Forelimb muscle (tissue), 1 donor: ENCODE measurements at places on chromosomes 16 and 17.

DNA sequence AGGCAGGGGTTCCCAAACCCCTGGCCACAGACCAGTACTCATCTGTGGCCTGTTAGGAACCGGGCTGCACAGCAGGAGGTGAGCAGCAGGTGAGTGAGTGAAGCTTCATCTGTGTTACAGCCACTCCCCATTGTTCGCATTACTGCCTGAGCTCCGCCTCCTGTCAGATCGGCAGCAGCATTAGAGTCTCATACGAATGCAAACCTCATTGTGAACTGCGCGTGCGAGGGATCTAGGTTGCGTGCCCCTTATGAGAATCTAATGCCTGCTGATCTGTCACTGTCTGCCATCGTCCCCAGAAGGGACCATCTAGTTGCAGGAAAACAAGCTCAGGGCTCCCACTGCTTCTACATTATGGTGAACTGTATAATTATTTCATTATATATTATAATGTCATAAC is 25.1 kb upstream of the RMI2 start:
- no peak for DNase-seq

- no peak for DNase-seq
Measured at GRCh38 chr17:7314719-7315569, at the start of gene GPS2. GPS2 (minus strand) TSS chr17:7315360; CDS start chr17:7315052, 308 bp downstream.

DNA sequence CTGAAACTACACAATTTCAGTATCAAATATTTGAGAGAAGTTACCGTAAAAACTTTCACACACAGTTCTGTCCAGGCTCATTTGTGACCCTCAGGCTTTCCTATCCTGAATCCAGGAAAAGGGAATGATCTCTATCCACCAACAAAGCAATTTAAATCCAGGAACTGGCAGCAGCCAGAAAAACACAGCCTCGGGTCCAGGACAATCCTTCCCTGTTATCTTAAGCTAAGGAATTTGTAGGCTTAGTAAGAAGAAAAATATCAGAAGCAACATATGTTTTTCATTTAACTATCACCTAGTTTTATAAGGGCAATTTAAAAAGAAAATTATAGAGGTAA is 47.1 kb downstream of the TEX2 start:
- DNase-seq: no peak

GRCh38 chr16:79587296-79587695 is 13.2 kb downstream of the MAF start:
- DNase-seq: no peak

- DNase-seq: no peak
Measured at GRCh38 chr17:56808503-56808902, 25.2 kb downstream of the C17orf67 start.

- DNase-seq: no peak
Measured at GRCh38 chr17:56608944-56609343, 15.4 kb downstream of the NOG start.

DNA sequence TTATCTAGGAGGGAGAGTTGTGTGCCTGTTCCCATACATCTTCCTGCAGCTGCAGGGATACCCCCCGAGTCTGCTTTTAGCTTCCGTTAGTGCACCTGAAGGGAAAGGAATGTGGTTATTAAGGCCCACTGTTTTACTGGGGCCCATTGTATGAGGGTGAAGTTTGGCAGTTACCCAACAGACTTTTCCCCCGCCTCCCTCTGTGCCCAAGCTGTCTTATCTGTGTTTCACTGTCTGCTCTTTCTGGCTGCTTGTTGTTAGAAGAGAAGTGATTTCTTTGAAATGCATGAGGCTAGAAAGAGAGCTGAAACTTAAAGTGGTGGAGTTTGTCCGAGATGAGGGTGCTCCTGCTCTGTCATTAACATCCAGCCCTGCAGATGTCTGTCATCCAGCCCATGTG is 7.4 kb upstream of the OR1A2 start:
- no peak for DNase-seq

DNA sequence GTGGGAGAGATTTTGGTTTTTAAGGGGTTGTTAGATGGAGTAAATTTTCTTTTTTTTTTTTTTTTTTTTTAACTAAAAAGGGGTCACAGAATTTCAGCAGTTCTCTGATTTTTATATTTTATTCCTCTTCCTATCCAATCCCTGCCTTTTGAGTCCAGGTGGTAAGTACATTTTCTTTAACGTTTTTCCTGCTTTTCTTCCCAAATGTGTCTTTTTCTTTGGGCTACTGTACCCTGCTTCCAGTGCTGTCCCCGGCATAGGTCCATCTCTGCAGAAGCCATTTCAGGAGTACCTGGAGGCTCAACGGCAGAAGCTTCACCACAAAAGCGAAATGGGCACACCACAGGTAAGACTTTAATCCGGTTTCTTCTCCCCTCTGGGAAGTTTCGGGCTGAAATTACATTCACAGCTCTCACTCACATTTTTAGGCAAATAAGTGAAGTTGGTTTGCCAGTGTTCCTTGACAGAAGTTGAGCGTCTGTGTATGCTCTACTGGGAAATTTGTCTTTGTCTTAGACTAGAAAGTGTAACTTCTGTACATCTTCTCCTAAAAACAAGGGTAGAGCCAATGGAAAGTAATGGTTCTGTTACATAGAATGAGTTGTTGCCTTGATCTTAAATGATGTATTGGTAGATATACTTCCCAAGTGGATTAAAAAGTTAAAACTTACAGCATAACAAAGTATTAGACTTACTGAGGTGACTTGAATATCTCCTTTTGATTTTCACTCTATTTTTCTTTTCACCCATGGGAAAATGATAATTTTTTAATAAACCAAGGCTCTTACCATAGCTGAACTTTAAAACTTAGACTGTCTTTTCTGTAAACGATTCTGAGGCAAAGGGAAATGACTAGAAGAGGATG is 54.5 kb downstream of the TUBD1 start:
- no peak for DNase-seq

DNA sequence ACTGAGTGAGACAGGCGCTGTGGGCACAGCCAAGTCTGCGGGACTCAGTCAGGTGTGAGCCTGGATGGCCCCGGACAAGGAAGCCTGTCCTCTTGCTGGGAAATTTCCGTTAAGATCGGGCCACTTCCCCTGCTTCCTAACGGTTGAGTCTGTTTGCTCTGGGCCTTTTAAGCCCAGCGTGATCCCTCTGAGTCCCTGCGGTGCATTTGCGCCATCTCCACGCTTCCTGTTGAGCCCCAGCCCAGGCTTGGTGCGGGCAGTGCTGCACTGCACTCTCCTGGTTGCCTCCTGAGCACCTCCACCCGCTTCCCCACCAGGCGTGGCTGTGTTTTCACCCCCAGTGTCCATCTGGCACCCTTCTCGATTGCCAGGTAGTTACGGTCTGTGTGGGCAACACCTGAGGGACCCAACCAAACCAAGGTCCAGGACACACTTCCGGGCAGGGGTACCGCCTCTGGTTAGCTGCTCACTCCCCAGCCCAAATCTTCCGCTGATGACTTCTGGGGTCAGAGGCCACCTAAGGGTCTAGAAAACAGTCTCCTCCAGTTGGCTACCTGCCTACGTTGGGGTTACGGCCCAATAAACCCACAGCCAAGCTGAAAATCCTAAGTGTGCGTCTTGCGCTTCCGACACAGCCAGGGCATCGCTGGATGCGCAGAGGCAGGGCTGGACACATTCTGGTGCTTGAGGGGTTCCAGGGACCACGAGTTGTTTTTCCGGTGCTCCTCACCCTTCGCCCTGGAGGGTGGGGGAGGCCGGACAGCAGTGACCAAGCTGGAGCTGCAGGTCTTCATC is 1.4 kb upstream of the SLC25A10 start:
- DNase-seq: no peak

- no peak for DNase-seq
Measured at GRCh38 chr17:45016823-45017222, 34.6 kb downstream of the DCAKD start.

DNA sequence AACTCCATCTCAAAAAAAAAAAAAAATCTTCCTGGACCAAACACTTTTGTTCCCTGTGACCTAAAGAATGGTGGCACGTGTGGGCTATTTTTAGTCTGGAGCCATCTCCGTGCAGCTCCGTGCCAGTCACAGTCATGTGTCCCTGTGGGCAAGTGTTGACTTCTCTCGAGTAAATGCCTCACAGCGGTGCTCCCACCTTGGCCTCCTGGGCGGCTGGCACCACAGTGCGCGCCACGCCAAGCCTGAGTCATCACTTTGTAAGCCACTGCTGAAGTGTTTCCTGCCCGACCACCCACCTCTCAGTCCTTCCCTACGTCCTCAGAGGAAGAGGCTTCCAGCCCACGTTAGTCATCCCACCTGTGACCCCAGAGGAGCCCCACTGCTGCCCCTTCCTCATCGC is 10.9 kb upstream of the HEXD start:
- no peak for DNase-seq

GRCh38 chr16:9957433-9957832 is 224.8 kb downstream of the GRIN2A start:
- DNase-seq: no peak

- no peak for DNase-seq
Measured at GRCh38 chr16:56988161-56988947, 1.0 kb upstream of the NLRC5 start.

- DNase-seq: no peak
Measured at GRCh38 chr17:64496348-64496785, 487 bp downstream of the POLG2 start.
